ENCODE measurements at places on chromosomes 6 and 20.

- no peak for DNase-seq
These were observed 25.5 kb upstream of the NXT1 start for GRCh38 chr20:23325107-23325506.

- DNase-seq: no peak
These were observed 31.7 kb upstream of the CCR6 start for GRCh38 chr6:167091026-167091804.

GRCh38 chr20:17673084-17673483, 9.0 kb downstream of the RRBP1 start:
- DNase-seq: no peak

- no peak for DNase-seq
These were observed 2.0 kb downstream of the EEF1E1 start for GRCh38 chr6:8100159-8100854.

GRCh38 chr6:75292555-75292954, 8.0 kb upstream of the TMEM30A start:
- DNase-seq: no peak
